Pancreas (tissue), 10 donors: ENCODE measurements at places on chromosomes 1 and 21. TPM values are rescaled to one million over a fixed set of nuclear protein-coding genes. Genes with fewer than 3 reads are reported as not detected.

The SELP gene
- total RNA-seq, result 0.73 TPM

The GNG12 gene
- 38.2 TPM for total RNA-seq

The AADACL3 gene
- not detected for total RNA-seq

The TMEM52 gene
- total RNA-seq, result 44.8 TPM

DNA sequence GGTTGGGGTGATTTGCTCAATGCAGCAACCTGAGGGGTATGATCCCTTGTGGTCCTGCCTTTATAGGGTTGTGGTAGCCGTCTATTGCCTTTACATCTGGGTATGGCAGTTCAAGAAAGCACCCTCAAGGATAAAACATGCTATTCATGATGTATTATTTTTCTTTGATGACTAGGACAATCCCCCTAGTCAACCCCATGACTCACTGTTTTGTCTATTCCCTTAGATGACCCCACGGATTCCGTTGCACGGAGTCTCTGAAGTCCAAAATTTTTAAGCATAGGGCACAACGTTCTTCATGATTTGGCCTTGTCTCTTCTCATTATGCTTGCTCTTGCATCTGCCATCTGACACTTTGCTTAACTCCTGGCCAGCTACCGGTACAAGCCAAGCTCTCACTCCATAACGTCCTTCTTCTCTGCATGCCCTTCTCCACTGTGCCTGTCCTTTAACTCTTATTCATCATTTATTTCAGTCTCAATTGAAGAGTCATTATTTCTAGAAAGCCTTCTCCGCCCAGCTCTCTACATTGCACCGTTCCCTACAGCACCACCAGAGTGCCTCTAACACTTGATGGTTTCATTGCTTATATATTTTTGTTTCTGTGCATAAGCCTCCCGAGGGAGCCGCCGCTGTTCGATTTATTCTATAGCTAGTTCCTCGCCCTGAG, 838 bp upstream of the DISP1 start:
- no peak for DNase-seq

DNA sequence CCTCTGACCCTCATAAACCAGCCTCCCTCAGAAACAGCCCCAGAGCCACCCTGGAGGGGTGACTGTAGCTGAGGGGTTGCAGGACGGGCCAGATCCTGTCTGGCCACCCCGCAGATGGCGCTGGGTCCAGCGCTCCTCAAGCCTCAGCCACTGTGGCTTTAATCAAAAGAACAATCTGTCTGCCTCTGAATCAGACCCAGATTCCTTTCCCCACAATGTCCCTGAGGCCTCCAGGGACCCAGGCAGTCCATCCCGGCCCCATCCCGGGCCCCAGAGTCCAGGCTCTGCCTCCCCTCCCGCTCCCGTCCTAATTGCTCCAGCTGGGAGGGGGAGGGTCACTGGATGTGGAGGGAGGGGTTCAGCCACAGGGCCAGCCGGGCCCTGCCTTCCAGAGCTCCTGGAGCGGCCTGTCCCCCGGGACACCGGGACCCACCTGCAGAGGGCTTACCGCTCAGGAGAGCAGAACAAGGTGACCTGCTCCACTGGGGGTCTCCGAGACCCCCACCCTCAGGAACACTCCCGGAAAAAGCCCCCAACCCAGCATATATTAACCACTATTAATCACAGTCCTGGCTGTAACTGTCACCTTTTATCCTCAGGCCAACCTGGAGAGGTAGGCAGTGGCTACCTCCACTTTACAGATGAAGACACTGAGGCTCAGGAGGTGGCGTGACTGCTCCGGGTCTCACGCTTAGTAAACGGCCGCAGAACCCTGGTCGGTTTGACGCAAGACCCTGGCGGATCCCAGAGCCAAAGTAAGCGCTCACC, 836 bp upstream of the FBLIM1 start:
- no peak for DNase-seq

- DNase-seq, result no peak
Observed at GRCh38 chr1:243462929-243463697, 207.3 kb downstream of the SDCCAG8 start.

DNA sequence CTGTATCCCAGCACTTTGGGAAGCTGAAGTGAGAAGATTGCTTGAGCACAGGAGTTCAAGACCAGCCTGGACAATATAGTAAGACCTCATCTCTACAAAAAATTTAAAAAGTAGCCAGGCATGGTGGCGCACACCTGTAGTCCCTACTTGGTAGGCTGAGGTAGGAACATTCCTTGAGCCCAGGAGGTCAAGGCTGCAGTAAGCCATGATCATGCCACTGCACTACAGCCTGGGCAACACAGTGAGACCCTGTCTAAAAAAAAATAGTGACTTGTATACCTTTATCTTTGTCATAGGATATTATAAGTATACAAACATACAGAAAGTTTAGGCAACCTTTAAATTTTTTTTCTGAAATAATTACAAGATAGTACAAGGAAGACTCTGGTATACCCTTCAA, 3.9 kb upstream of the FBXO28 start:
- no peak for DNase-seq

DNA sequence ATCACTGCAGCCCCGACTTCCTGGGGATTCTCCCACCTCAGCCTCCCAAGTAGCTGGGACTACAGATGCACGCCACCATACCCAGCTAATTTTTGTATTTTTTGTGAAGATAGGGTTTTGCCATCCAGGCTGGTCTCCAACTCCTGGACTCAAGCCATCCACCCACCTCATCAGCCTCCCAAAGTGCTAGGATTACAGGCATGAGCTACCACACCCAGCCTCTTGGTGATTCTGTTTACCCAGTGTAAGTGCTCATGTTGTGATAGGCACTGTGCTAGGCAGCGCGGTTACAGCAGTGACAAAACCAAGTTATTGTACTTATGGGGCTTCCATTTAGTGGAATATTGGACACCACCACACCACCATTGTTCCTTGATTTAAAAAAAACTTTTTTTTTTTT, 9.7 kb upstream of the STX12 start:
- DNase-seq, result no peak

DNA sequence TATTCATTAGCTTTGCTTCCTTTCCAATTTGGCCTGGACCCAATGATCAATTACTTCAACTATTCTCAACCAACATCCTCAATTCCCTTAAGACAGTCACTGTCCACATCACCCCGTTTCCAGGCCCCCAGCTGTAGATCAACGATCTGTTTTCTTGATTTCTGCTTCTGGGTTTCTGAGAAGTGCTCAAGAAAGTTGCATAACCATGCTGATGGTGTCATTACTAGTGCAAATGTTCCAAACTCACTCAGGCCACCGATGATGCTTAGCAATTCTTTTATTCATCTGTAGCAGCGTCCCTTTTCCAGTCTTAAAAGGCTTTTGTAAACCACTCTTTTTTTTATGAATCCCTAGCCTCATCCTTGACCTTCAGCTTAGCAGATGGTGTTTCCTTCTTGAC, 155.8 kb upstream of the PTGFR start:
- DNase-seq, result no peak

DNA sequence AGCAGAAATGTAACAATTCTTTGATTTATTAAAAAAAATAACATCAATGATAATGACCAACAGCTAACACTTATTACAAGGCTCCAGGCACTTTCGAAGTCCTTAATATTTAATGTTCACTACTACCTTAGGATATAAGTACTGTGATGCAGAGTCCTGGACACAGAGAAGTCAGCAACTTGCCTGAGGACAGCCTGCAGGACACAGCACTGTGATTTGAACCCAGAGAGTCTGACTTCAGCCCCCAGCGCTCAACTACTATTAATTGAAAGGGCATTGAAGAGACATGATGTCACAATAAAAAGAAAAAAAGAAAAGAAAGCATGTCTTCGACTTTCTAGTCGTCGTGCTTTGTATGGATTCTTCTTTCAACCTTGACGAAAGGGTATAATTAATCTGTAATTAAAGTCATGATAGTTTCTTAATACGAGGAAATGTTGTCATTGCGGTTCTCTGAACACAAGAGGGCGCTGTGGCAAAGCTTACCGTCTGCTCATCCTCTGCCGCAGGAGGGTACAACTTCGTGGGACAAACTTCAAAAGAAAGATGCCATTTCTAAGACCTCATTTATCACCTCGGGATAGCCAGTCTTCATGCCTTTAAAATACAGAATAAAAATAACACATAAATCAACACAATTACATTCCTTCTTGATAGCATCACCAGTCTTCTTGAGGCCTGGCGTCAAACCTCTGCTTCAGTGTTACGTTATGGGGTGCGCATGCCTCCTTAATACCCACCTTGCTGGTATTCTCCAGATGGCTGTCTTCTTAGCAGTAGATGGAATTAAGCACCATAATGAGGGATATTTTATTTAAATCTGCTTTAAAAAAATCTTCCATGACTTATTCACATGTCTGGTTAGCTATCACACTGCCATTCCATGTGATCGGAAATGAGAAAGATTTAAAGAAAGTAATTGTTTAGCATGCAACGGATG, 240.1 kb downstream of the DISC1 start:
- DNase-seq, result peak; percentile 30

GRCh38 chr1:226029093-226029496, 30.0 kb upstream of the SDE2 start:
- no peak for DNase-seq

DNA sequence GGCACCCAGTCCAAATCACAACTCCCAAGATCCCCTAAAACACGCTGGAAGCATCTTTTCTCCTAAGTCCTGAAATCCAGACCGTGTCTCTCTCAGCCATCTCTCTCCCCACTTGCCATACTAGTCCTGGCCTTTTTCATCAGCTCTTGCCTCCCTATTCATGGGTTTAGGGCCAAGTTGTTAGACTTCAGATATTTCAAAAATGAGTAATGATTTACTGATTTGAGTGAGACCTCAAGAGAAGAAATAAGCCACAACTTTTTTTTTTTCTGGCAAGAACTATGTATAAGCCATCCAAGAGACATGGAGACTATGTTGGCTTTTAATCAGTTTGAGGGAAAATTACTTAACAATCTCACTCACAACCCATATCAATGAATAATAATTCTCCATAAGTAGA, 62.5 kb downstream of the TBX15 start:
- DNase-seq, result no peak

DNA sequence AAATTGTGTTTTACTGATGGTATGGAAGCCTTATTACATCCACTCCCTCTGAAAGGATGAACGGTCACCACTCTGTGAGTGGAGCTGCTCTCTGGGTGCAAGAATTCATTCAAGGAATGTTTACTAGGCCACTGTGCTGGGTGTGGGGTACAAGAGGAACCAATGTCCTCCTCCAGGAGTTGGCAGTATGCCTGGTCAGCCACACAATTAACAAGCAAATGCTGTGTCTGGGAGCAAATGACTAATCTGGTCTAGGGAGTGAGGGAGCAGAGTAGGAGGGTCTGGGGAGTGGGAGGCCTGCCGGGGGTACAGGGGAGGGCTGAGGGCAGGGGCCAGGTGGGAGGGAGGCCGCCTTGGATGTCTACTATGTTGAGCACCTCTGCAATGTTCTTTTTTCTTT, 27.2 kb upstream of the TDRD10 start:
- no peak for DNase-seq

- DNase-seq, result no peak
Observed at GRCh38 chr1:163144418-163144817, 58.3 kb downstream of the RGS5 start.

DNA sequence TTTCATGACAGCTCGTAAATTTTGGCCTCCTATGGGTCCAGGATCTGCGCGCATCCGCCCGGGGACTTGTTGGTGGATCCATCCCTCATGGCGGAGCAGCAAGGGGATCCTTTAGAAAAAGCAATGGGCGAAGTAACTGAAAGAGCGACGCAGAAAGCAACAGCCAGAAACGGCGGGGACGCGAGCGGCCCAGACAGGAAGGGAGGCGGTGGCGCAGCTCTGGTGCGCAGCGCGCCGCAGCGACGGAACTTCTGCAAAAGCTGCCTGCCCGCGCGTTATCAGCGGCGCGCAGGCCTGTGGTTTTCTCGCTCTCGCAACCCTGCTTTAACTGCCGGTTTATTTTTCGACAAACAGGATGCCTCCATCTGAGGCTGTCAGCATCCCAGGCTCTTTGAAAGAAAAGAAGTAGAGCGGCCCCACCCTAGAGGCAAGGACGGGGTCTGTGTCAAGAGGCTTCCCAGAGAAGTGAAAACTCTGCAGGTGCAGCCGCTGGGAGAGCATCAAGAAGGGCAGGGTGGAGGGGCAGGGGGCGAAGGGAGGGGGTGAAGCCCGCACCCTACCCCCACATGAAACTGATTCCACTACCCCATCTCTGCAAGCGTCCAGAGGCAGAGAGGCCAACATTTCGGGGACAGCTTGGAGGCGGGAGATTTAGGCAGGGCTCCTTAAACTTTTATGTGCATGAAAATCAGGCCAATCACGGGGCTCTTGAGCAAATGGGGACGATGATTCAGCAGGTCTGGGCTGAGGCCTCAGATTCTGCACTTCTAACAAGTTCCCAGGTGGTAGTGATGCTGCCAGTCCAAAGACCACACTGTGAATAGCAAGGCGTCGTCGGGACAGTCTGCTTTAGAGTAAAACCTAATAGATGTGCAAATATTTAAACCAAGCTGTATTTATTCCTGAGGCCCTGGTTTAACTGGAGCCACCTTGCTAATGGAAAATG, 22.2 kb downstream of the RUNX1 start:
- no peak for DNase-seq

- DNase-seq, result no peak
Observed at GRCh38 chr1:93611668-93612067, 70.0 kb downstream of the BCAR3 start.
